ENCODE measurements at places on chromosomes 12 and 14. TPM values are rescaled to one million over a fixed set of nuclear protein-coding genes. Genes with fewer than 3 reads are reported as not detected.

The KRT74 gene
- not detected for total RNA-seq

The CMKLR1 gene
- not detected for total RNA-seq

The CLEC2A gene
- total RNA-seq = not detected

GRCh38 chr12:34119366-34119765 lies 97.1 kb downstream of the ALG10 start:
- no peak for DNase-seq

GRCh38 chr12:86590296-86590695 lies 334.1 kb upstream of the MGAT4C start:
- DNase-seq = no peak

GRCh38 chr14:75496755-75497154 lies 25.5 kb upstream of the BATF start:
- DNase-seq = no peak

GRCh38 chr12:12610711-12611110 lies 965 bp upstream of the CREBL2 start:
- no peak for DNase-seq

DNA sequence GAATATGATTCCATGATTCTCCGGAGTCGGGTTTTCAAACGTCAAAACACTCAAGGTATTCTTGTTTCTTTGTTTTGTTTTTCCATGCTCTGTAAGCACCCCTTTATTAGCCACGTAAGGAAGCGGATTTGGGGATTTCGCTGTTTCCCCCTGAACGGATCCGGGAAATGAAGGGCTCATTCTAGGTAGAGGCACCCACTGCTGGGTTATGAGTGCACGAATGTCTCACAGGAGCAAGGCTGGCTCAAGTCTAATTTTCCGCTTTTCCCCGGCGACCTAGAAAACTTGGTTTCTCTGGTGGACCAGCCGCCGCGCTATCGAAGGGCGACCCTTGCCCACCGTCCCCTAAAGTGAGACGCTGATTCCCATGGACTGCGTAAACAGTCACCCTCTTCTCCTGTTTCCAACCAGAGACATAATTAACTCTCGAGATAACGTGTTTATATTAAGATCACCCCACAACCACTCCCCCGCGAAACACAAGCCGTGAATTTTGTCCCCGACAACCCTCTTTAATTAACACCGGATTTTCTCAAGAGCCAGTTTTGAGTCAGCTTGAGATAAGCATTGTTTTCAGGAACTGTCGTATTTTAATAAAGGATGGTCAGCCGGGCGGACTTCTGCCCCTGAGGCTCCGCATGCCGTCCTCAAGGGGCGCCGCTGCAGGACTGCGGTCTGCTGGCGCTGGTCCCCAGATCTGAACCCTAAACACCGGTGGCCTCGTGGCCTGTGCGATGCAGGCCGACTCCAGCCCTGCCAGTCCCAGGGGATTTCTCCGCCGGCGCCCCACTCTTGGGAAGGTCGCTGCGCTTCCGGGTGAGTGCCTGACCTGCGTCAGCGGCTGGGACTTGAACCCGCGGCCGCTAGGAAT lies 515 bp upstream of the ABCC9 start:
- DNase-seq = no peak

- DNase-seq = no peak
Observed at GRCh38 chr12:6235906-6236640, 35.9 kb downstream of the CD9 start.

GRCh38 chr14:103378038-103378854 lies 7.0 kb upstream of the MARK3 start:
- no peak for DNase-seq

GRCh38 chr14:71361336-71361735 lies 454.1 kb downstream of the PCNX1 start:
- DNase-seq = no peak

GRCh38 chr12:89414322-89414721 lies 62.0 kb upstream of the DUSP6 start:
- no peak for DNase-seq

DNA sequence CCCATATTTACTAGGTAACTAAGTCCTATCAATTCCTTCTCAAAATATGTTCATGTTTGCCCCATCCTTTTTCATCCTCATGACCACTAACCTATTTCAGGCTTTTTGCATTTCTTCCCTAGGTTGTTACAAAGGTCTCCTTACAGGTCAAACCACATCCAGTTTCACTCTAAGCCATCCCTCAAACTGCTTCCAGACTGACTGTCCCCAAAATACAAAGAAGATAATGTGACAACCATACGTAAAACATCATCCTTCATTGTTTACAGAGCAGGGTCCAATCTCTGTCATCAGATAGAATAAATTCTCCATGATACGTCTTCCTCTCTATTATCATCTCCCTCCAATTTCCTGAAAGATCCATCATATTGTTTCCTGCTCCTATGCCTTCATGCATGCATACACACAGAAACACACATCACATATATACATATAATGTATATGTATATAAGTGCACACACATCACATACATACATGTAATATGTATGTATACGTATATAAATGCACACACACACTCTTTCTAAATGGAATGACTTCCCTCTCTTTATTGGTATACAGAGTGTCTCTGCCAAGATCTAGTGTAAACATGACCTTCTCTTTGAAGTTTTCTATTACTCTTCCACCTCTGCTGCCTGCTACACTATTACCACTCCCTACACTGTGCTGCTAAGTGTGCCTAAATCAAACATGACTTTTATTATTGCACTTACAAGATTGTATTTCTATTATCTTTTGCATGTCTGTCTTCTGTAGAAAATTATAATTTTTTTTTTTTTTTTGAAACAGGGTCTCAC lies 30.7 kb upstream of the EPS8 start:
- DNase-seq = no peak

GRCh38 chr12:57611827-57612710 lies 834 bp downstream of the ARHGEF25 start:
- no peak for DNase-seq

Data from activated CD8-positive, alpha-beta T cell treated with anti-CD3 and anti-CD28 coated beads, Interleukin-2, amount 10 ng/mL, durations not matched to agents 7 days and 5 days (primary cell).